Activated naive CD8-positive, alpha-beta T cell treated with anti-CD3 and anti-CD28 coated beads, Interleukin-2, amount 50 U/mL, for 16 hours (primary cell): ENCODE measurements at places on chromosomes 4 and X.

DNA sequence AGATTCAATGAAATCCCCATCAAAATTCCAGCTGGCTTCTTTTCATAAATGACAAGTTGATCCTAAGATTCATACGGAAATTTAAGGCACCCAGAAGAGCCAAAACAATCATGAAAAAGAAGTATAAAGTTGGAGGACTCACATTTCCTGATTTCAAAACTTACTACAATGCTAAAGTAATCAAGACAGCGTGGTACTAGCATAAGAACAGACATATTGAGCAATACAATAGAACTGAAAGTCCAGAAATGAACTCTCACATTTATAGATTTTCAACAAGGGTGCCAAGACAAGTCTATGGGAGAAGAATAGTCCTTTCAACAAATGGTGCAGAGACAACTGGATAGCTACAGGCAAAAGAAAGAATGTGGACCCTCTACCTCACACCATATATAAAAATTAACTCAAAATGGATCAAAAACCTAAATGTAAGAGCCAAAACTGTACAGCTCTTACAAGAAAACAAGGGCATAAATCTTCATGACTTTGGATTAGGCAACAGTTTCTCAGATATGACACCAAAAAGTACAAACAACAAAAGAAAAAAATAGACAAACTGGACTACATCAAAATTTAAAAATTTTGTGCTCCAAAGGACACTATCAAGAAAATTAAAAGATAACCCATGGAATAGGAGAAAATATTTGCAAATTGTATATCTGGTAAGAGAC is 28.5 kb downstream of the SASH3 start:
- DNase-seq = no peak

- DNase-seq = no peak
Observed at GRCh38 chr4:105631818-105632400, 76.6 kb downstream of the INTS12 start.

DNA sequence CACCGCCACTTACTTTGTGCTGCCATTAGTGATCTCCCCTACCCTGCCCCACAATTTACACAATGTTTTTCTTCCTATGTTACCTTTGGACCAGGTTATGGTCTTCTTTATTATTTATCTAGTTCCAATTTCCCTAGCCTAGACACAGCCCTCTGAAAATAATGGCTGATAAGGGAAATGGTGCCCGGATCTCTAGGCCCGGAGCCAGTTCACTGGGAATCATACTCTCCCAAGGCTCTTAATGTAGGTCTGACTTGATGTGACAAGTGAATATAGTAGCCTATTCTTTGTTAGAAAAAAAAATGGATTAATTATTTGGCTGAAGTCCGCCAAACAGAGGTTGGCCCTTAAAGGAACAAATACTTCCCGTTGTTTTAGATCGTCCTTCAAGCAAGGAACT is 208.0 kb downstream of the RELL1 start:
- DNase-seq = no peak

- no peak for DNase-seq
Observed at GRCh38 chr4:80135702-80136058, 61.6 kb upstream of the PRDM8 start.

- no peak for DNase-seq
Observed at GRCh38 chr4:10816571-10816970, 132.0 kb upstream of the CLNK start.

GRCh38 chr4:118112117-118113046 is 78.1 kb downstream of the NDST3 start:
- DNase-seq = no peak

GRCh38 chr4:39706334-39706733 is 8.4 kb downstream of the UBE2K start:
- no peak for DNase-seq

DNA sequence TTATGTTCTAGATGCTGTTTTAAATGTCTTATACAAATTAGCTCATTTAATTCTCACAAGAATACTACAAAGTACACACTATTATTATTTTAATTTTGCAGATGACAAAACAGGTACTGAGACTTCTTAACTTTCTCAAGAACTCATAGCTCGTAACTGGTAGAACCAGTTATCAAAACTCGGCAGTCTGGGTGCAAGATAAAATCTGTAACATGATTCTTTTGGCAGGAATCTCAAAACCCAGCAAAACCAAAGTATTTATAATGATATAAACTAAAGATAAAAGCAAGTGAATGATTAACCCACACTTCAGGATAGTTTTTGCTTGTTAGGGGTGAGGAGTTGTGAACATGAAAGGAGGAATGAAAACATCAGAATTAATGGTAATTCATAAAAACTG is 27.6 kb downstream of the CLNK start:
- no peak for DNase-seq

DNA sequence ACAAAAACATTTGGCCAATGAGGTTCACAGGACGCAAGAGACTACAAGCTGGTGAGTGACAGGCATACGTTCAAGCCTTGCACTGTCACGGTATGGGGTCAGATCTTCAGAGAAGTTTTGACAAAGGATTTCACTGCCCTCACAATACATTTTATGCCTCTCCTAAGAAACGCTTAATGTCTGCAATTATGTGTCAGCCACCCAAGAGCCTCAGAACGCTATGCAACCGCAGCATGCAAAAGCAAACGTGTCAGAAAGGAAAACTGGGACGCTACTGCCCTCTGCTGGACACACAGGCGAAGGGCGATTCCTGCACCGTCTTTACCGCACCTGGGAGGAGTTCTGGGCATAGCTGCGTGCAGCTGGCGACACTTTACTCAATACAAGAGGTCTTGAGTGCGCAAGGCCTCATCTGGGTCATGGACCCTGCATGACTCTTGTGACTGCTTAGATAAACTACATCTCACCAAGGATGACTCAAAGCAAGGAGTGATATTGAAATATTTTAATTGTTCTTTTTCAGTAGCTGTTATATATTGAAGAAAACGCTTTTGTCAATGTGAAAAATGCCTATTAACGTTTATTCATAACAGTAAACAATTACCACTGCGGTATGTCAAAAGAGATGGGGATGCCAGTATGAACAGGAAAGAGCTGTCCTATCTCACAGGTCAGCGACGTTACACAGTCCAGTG is 147.6 kb upstream of the FRG1 start:
- DNase-seq = no peak
